Mesenteric fat pad (tissue), 1 donor: ENCODE measurements at places on chromosomes 7 and 10. TPM values are rescaled to one million over a fixed set of nuclear protein-coding genes. Genes with fewer than 3 reads are reported as not detected.

DNA sequence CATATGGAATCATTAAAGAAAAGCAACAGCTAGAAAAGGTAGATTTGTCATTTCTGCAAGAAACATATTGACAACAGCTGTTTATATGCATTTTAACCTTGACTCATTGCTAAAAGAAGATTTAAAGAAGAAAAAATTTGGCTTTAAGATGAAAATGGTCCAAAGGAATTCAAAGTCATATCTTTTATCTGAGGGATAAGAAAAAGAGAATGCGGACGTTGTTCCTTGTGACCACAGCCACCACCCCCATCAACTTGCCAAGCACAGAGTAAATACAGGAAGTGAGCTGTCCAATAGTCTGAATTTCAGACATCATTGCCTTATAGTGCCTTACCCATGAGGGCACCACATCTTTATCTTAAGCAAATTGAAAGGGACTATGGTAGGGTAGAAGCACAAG, 7.3 kb upstream of the CRPPA start:
- DNase-seq, result no peak

Gene RNF32
- total RNA-seq, result not detected

DNA sequence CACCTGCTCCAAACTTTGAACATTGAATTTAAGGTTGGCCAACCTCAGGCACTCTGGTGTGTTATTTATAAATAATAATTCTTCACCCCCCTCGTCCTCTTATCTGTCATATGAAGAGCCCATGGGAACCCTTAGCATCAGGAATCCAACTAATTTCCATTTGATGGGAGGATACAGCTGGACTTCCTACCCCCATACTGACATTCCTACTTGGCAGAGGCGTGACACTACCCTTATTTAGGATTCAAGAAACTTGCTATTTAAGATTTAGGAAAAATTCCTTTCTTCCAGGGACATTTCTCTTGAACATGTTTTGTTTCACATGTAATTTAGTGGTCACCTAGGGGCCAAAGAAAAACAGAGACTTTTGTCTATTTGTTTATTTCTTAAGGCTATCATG, 171.9 kb upstream of the NRP1 start:
- no peak for DNase-seq

- no peak for DNase-seq
Observed at GRCh38 chr7:134784251-134785049, 5.0 kb downstream of the CALD1 start.

DNA sequence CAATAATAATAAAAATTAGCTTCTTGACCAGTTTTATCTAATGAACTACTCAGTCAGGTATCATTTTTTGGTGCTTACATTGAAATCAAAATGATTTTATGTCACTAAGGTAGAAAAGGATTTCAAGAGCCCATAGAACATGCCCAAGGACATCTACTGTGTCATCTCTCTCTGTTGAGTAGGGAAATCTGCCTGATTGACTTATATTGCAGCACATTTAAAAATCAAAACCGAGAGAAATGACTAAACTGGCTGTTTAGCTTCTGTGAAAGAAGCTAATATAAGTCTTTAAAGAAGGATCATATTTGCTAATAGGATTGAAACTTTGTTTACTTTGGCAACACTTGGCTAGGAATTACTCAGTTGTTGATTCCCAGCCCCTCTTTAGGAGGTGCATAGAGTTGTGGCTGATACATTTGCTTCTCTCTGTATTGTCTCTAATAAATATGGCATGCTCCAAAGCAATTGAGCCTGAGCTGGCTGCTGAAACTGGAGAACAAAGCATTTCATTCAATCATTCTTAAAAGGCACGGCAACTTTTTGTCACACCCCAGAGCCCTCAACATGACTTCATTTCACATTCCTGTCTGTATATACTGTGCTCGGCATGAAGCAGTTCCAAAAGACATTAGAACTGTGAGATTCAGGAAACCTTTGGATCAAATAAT, 1096.9 kb upstream of the POT1 start:
- no peak for DNase-seq

Gene AMPH
- 16.4 TPM for total RNA-seq

- no peak for DNase-seq
Observed at GRCh38 chr7:98051118-98051744, 55.4 kb upstream of the LMTK2 start.

Gene MSMB
- total RNA-seq, result not detected

Gene BICC1
- total RNA-seq, result 17.0 TPM

DNA sequence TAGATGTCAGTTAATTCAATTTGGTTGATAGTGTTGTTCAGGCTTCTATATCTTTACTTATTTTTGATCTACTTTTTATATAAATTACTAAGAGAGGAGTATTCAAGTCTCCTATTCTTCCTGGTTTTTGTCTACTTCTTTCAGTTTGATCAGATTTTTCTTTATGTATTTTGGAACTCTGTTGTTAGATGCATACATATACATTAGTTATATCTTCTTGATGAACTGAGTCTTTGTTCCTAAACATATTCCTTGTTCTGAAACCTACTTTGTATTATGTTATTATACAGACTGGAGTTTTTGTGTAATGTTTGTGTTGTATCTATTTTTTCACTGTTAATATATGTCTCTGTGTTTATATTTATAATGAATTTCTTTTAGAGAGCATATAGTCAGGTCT, 118.8 kb downstream of the LRMDA start:
- no peak for DNase-seq

Gene VDAC2
- total RNA-seq, result 164 TPM

GRCh38 chr7:91285696-91286355, 21.6 kb downstream of the FZD1 start:
- no peak for DNase-seq

DNA sequence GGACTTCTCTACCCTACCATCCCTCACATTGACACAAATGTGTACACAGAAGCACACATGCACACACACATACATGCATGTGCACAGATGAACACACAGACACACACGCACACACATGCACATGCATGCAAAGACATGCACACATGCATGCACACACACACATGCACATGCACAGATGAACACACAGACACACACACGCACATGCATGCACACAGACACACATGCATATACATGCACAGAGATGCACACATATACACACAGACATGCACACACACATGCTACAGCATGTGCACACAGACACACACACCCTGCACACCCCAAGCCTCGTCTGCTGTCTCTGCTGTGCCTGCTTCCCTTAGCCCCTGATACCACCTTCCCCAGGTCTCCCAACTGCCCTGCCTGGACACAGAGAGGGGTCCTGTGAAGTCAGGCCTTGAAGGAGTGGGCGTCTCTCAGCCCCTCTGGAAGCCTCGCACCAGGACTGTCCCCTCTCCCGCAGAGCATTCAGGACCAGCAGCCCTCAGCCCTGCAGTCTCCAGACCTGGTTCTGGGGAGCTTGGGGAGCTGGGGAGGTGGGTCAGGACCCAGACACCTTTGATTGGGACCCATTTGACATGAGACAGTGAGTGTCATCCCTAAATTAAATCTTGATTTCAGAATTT, 181.8 kb downstream of the DNAJB6 start:
- peak; percentile 65 for DNase-seq

- no peak for DNase-seq
Observed at GRCh38 chr10:24944512-24945255, 7.7 kb downstream of the PRTFDC1 start.

DNA sequence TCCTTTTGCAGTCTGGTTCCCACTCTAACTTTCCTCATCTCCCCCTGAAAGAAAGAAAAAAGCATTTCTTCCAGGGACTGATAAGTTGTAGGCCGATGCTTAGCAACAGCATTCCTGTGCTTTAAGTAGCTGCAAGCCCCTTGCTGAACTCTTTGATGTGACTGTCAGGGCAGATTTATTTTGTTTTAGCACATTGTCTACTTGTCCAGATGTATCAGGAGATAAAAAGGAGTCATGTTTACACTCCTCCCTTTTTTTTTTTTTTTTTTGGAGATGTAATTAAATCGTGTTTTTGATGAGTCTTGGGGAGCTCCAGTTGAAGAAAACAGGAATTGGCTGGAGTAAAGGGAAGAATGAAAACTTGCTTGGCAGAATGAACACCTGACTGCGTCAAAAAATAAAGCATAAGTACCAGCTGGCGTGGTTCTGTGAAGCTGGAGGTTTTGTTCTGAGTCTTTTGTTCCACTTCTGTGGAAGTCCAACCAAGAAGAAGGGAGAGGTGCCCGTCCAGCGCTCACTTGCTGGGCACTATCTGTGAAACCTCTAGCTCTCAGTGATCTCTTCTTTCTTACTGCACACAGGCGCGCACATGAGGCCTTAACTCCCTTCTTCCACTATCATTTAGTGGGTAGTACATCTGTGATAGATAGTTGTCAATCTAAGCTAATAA, 871.7 kb downstream of the LRMDA start:
- DNase-seq, result no peak

DNA sequence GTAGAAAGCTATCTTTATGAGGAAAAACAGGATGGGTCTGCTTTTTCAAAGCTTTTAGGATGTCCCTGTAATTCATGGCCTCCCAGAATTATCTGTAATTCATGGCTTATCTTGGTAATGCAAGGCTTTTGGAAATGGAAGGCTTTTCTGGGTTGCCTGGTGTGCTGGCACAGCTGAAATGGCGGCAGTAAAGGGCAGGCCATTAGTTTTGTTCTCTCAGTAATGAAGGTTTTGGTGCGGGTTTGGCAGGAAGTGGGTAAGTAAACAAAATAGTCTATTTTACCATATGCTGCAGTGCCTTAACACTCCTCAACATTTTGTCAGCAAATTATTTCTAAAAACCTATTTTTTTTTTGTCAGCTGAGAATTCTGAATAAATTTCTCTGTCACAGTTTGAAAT, 69.3 kb downstream of the LRGUK start:
- no peak for DNase-seq

GRCh38 chr10:118594392-118595063, 920 bp downstream of the PRLHR start:
- no peak for DNase-seq

Gene FGL2
- total RNA-seq, result 34.4 TPM

Gene PAXIP1
- total RNA-seq, result 9.1 TPM

Gene BEND7
- total RNA-seq, result 26.8 TPM

Gene SNX10
- 52.8 TPM for total RNA-seq

Gene CPN1
- not detected for total RNA-seq

Gene ARL5B
- total RNA-seq, result 16.8 TPM

GRCh38 chr7:117072620-117073118, 119.4 kb downstream of the ST7 start:
- DNase-seq, result no peak

Gene SPDYE9
- not detected for total RNA-seq

GRCh38 chr7:148261996-148262688, 328.4 kb upstream of the C7orf33 start:
- no peak for DNase-seq

DNA sequence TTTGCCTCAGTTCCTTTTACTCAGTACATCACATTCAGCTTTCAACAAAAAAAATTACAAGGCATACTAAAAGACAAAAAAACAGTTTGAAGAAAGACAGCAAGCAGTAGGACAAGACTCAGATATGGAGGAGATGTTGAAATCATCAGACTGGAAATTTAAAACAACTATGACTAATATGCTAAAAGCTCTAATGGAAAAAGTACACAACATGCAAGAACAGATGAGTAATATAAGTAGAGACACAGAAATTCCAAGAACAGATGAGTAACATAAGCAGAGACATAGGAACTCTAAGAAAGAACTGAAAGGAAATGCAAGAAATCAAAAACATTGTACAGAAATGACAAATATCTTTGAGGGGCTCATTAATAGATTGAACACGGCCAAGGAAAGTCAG, 402.6 kb downstream of the NEBL start:
- no peak for DNase-seq

- no peak for DNase-seq
Observed at GRCh38 chr7:19121977-19122588, 4.6 kb upstream of the TWIST1 start.

Gene CALML3
- not detected for total RNA-seq

- no peak for DNase-seq
Observed at GRCh38 chr10:20466731-20467130, 430.4 kb downstream of the NEBL start.

DNA sequence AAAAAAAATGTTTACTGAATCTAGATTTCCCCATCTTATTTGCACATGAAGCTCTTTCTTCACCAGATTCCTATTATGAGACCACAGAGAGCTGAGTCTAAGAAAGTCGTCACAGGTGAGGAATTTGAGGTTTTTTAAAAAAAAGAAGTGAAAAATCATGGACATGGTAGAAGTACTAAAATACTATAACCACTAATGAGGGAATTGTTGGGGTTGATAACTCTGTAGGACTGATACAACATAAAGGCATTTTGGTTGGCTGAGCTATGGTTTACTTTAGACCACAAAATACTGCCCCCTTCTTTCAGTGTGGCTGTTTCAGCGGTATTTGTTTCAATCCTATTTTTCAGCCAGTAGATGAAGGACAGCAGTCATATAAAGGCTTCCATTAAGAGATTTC, 1111.3 kb downstream of the TYW1 start:
- DNase-seq, result no peak

GRCh38 chr10:11154333-11154732, 136.7 kb downstream of the CELF2 start:
- DNase-seq, result no peak

Gene ADRA2A
- total RNA-seq, result 187 TPM

DNA sequence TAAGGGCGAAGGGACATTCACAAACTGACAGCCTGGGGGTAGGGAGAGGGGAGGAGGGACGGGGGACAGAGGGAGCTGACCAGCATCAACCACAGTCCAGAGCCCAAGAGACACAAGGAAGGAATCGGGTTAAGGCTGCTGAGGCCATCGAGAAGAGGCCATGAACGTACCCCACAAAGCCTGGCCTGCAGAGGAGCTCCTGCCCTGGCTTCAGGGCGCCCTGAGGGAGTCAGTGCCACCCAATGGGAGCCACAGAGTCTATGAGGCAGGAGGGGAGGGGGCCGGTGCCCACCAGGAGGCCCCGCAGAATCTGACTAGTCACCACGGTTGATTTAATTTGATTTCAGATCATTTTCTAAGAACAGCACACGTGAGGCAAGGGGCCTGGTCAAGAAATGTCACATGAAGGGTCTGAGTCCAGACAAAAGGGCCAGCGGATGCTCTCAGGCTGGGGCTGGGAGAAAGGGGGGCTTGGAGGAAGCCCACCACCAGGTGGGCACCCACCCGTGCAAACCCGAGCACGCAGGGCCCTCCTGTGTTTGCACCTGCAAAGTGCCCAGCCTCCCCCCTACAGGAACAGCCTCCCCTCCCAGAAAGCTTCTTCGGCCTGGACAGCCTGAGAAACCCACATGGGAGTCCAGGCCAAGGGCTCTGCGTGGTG, 40.4 kb downstream of the CAMK2B start:
- DNase-seq, result peak; percentile 80

- no peak for DNase-seq
Observed at GRCh38 chr7:42960762-42961161, 28.6 kb downstream of the MRPL32 start.

Gene PPIF
- 181 TPM for total RNA-seq

Gene TCF7L2
- total RNA-seq, result 60.1 TPM

Gene CPXM2
- 17.9 TPM for total RNA-seq

Gene C7orf25
- total RNA-seq, result 5.9 TPM
